ENCODE measurements at places on chromosomes 2 and 18. TPM values are rescaled to one million over a fixed set of nuclear protein-coding genes. Genes with fewer than 3 reads are reported as not detected.

The ATP6V1B1 gene
- not detected for total RNA-seq

The CDKL4 gene
- total RNA-seq: 0.63 TPM

GRCh38 chr2:105969552-105969951, 224.5 kb downstream of the UXS1 start:
- no peak overlapping the region for H3K4me3 ChIP-seq
- H3K27me3 ChIP-seq: no peaks in the 10 kb centered on the region
- H3K36me3 ChIP-seq: no peaks in the 10 kb centered on the region
- DNase-seq: no peak

DNA sequence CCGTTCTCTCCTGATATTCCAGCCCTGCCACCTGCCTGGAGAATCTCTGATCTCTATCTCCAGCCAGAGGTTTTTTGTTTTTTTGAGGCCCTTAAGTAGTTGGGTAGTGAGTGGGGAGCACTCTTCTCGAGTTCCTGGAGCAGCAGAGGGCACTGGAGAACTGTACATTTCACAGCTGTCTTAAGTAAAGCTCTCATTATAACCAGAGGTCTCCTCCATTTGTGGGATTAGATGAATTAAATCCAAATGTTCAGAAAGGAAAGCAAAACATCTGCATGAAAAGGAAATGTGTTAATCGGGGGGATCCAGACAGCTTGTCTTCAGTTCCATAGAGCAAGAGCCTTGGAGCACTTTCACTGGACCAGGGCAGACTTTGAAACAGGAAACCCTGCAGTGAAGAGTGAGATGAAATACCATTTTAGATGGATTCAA, 32.8 kb downstream of the AOX1 start:
- no peaks in the 10 kb centered on the region for H3K36me3 ChIP-seq
- H3K4me3 ChIP-seq: no peak overlapping the region
- H3K27ac ChIP-seq: no peak overlapping the region

The TEX261 gene
- 54.0 TPM for total RNA-seq

DNA sequence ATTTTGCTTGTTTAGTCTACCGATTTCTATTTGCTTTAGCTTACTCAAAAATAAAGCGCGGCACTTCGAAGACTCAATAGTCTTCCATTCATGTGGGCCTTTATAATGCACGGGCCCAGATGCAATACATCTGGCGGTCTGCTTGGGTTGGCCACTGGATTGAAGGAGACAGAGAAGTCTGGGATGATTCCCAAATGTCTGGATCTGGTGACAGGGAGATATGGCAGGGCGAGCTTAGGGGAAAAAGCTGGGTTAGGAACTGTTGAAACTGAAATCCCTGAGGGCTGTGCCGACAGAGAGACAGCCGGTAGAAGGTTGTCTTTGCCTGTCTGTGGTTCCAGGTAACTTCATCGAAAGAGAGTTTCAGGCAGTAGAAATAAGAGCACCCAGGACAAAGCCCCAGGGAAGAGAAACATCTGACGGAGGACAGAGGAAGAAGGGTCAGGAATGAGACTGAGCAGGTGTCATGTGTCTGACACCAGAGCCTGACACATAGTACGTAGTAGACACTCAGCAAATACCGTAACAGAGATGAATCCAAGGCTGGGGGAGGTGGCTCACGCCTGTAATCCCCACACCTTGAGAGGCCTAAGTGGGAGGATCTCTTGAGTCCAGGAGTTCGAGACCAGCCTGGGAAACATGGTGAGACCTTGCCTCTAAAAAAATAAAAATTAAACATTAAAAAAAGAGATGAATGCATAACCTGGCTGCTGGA, 13.6 kb downstream of the CLUL1 start:
- no peak overlapping the region for H3K4me3 ChIP-seq
- DNase-seq: no peak
- no peak overlapping the region for H3K27ac ChIP-seq
- H3K36me3 ChIP-seq: no peaks in the 10 kb centered on the region
- H3K4me1 ChIP-seq: no peaks in the 10 kb centered on the region
- no peaks in the 10 kb centered on the region for H3K27me3 ChIP-seq

The SYT4 gene
- total RNA-seq: not detected

DNA sequence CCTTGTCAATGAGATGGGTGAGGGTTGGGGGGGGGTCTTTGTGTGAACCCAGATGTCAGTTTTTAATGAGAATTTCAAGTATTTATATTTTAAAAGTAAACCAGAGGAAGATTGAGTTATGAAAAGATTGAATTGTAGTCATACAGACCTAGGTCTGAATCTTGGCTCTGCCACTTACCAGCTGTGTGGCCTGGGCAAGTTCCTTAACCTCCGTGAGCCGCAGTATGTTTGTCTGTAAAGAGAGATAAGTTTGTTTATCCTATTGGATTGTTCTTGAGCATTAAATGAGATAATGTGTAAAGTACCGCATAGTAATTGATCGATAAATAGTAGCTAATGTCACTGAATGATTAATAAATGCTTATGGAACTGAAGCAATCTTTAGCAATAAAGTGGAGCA, 63.8 kb downstream of the EML6 start:
- no peak overlapping the region for H3K4me3 ChIP-seq
- no peak overlapping the region for H3K27ac ChIP-seq
- H3K27me3 ChIP-seq: no peaks in the 10 kb centered on the region
- H3K4me1 ChIP-seq: peaks cover 19% of the 10 kb centered on the region
- no peaks in the 10 kb centered on the region for H3K36me3 ChIP-seq

DNA sequence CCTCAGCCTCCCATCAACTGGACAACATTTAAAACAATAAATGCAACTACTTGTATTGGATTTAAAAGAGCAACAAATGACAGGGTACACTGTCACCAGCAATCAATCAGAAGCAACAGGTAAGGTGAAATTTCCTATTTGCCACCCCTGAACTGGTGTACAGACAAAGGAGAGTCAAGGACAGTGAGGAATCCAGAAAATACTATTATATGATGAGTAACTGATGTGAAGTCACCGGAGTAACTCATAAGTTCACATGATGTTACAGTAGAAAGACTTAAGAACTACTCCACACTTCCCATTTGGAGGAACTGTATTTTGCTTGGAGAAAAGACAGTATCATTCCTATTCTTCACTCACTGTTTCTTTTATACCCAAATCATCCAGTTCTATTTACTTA, 4.1 kb upstream of the STAT1 start:
- H3K36me3 ChIP-seq: no peaks in the 10 kb centered on the region
- DNase-seq: no peak
- H3K4me3 ChIP-seq: no peak overlapping the region
- no peak overlapping the region for H3K27ac ChIP-seq

DNA sequence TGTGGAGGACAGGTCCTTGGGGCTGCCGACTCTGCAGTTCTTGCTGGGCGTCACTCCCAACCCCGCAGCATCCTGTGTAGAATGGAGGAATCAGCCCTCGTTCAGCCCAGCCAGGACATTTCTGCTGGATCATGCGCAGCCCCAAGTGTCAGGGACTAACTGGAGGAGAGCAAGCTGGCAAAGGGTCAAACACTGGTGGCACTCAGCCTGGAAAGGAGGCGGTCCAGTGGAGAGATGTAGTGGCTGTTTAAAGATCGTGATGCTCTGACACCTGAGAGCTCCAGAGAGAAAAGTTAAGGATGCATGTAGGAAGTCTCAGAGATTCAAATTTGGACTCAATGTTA, 63.6 kb upstream of the SH3RF3 start:
- no peaks in the 10 kb centered on the region for H3K27me3 ChIP-seq
- H3K27ac ChIP-seq: no peak overlapping the region
- no peak for DNase-seq

- no peaks in the 10 kb centered on the region for H3K27me3 ChIP-seq
- H3K4me1 ChIP-seq: no peaks in the 10 kb centered on the region
- no peaks in the 10 kb centered on the region for H3K36me3 ChIP-seq
These were observed 41.9 kb downstream of the ITGB6 start for GRCh38 chr2:160157861-160158829.

DNA sequence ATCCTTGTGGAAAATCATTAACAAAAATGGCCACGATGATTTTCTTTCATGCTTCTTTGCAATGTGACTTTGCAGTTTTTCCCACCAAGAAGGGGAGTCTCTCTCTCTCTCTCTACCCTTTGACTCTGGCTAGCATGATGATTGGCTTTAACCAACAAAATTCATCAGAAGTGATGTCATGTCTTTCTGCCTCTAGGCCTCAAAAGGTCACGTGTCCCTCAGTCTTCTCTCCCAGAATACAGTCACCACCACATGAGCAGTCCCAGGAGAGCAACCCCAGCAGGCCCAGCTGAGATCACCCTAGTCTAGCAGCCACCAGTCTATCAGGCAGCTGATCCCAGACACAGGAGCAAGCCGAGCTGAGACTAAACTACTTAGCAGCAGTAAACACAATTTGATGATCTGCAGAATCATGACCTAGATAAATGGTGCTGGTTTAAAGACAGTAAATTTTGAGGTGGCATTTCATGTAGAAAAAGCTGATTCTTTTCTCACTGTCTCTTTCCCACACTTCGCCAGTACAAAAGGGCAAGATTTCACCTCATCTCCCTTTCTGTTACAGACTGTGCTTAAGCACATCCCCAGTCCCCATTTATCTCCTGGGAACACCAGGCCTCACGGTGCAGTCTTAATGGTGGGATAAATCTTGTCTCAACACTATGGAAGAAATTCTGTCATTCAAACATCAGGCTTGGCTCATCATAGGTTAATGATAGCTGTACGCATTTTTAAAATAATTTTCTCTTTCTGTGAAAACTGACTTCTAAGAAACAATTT, 132.7 kb downstream of the SCG2 start:
- H3K36me3 ChIP-seq: no peaks in the 10 kb centered on the region
- no peak overlapping the region for H3K4me3 ChIP-seq
- DNase-seq: no peak
- no peaks in the 10 kb centered on the region for H3K27me3 ChIP-seq

DNA sequence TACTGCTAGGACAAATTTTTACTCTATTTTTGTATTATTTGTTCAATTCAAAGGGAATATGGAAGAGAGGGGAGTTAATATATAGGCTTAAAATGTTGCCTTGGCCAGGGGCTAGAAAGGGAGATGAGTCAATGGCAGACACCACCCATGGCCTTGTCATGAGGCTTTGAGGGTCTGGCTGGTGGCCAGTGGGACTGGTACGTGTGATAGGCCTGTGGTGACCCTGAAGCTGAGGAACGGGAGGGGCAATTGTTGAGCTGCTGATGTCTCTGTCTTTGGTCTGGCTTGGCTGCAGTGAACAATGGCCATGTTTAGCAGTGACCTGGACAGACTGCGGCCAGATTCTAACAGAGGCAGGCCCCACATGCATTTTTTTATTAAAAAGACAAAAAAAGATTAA, 18.5 kb downstream of the GKN1 start:
- DNase-seq: no peak
- H3K36me3 ChIP-seq: no peaks in the 10 kb centered on the region
- H3K27me3 ChIP-seq: no peaks in the 10 kb centered on the region
- no peaks in the 10 kb centered on the region for H3K4me1 ChIP-seq

The YES1 gene
- total RNA-seq: 0.51 TPM

The CCDC178 gene
- not detected for total RNA-seq

Measured in B cell (primary cell).